Esophagus squamous epithelium (tissue), 5 donors: ENCODE measurements at places on chromosomes 7 and 10.

DNA sequence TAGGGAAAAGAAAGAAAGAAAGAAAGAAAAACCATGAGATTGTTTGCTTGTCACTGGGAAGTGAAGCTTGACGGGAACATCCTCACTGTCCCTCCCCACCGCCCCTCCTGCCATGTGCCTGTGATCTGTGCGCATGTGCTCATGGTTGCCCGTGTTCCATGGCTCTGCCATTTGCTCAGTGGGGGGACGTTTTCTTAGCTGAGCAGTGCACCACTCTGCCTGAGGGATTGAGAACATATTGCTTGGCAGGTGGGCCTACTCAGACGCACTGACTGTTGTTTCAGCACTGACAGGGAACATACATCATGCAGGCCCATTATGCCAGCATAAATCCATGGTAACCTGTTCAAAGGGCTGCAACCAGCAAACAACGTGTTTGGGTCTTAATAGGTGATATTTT, 747.9 kb upstream of the GALNT17 start:
- H3K36me3 ChIP-seq = no peaks in the 10 kb centered on the region
- no peak overlapping the region for H3K27ac ChIP-seq
- H3K4me1 ChIP-seq = no peaks in the 10 kb centered on the region

DNA sequence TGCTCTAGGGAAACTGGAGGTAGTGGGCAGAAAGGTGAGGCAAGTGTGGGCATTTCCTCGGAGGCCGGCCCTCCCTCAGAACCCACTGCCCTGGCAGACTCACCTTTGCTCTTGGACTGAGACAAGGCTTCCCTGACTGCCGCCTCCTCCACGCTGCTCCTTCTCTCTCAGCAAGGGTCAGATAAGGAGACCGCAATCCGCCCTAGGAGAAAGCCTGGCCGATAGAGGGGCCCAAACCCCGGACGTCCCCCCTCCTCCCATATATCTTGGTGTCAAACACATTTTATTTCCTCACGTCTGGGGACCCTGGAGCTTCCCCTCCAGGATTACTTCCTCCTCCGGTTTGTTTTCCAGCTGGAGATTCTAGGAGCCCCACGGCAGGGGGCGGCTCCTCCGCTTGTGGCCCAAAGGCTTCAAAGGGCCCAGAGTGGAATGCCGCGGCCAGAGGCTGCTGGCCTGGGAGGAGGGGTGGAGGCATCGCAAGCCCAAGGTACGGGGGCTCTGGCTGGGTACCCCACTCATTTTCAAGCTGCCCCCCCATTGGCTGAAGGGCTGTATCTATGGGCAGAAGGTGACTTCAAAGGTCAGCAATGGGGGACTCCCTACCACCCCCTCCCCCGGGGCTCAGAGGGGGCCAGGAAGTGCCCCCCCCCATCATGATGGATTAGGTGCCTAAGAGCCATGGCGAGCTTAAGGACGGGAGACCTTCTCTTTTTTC, 31.7 kb upstream of the LBX1 start:
- DNase-seq = no peak
- no peaks in the 10 kb centered on the region for H3K36me3 ChIP-seq
- H3K27ac ChIP-seq = no peak overlapping the region
- H3K4me3 ChIP-seq = no peak overlapping the region
- H3K27me3 ChIP-seq = peaks cover 78% of the 10 kb centered on the region

DNA sequence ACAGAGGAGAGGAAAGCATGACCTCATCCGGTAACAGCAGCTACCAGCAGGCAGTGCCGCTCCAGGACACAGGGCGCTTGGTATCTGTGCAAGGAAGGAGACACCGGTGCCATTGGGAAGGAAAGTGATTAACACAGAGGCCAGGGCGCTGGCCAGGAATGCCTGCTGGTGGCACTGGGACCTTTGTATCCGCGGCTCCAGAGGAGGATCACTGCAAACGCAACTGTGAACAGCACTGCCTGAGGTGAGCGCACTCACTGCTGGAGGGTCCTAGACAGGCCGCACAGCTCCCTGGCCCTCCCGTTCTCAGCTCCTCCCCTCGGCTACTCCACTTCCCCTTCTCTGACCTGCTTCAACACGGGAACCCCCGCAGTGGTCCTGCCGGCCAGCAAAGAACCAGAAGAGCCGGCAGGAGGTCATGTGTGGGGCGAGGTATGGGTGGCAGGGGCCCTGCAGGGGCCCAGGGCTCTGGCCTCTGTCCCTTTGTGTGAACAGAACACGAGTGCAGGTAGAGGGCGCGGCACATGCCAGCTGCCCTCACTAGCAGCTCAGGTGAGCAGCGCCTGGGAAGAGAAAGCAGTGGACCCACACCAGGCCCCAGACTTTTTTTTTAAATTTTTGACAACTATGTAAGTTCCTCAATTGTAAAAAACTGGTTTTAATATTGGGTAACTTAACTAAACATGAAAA, 107.6 kb downstream of the VIPR2 start:
- no peak overlapping the region for H3K27ac ChIP-seq
- H3K36me3 ChIP-seq = no peaks in the 10 kb centered on the region
- no peaks in the 10 kb centered on the region for H3K4me1 ChIP-seq
- no peak overlapping the region for H3K4me3 ChIP-seq
- H3K27me3 ChIP-seq = peaks cover 19% of the 10 kb centered on the region

- H3K4me3 ChIP-seq = no peak overlapping the region
- no peaks in the 10 kb centered on the region for H3K27me3 ChIP-seq
- H3K4me1 ChIP-seq = peaks cover 7% of the 10 kb centered on the region
- H3K36me3 ChIP-seq = peaks cover 8% of the 10 kb centered on the region
These were observed 21.1 kb downstream of the ZNF775 start for GRCh38 chr7:150400008-150400787.

GRCh38 chr7:79897166-79897565, 237.5 kb upstream of the GNAI1 start:
- H3K27ac ChIP-seq = no peak overlapping the region
- H3K27me3 ChIP-seq = no peaks in the 10 kb centered on the region
- no peaks in the 10 kb centered on the region for H3K4me1 ChIP-seq
- H3K36me3 ChIP-seq = no peaks in the 10 kb centered on the region
- no peak overlapping the region for H3K4me3 ChIP-seq

DNA sequence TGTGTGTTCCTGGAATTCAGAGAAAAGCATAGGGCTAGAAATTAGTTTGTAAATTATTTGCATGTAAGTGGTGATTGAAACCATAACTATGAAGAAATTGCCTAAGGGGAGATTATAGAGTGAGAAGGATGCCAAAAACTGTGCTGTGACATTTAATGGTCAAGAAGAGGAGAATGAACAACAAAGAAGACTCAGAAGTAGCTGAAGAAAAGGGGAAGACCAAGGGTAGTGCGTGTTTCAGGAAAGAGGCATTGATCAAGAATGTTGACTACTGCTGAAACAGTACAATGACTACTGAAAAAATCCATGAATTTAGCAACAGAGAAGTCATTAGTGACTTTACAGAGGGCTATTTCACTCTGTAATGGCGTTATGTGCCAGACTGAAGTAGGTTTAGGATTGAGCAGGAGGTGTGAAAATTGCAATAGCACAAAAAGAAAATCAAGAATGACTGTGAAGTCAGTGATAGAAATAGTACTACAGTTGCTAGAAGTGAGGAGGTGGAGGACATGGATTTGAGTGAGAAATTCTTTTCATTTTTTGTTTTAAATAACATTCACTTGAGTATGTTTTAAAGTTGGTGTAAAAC, 28.9 kb upstream of the SAMD9L start:
- no peaks in the 10 kb centered on the region for H3K27me3 ChIP-seq
- H3K4me1 ChIP-seq = no peaks in the 10 kb centered on the region
- H3K27ac ChIP-seq = no peak overlapping the region
- no peak overlapping the region for H3K4me3 ChIP-seq

DNA sequence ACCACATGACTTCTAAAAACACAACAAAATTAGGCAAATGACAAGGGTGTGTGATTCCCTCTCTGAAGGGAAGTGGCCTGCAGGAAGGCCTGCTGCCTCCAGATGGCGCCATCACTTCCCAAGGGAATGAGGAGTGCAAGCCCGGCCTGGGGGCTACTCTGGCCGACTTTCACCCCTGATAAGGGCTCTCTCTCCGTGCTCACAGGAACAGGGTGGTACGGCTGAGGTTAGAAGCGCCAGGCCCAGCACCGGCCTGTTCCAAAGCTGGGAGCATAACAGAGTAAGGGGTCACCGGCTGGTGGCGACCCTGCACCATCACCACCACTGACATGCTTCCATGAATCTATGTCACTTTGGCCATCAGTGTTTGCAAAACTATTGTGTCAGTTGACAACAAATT, 13.1 kb downstream of the RBP3 start:
- no peak for DNase-seq
- no peaks in the 10 kb centered on the region for H3K27me3 ChIP-seq
- peaks cover 21% of the 10 kb centered on the region for H3K4me1 ChIP-seq
- H3K36me3 ChIP-seq = no peaks in the 10 kb centered on the region
